ENCODE measurements at places on chromosomes 4 and X. TPM values are rescaled to one million over a fixed set of nuclear protein-coding genes. Genes with fewer than 3 reads are reported as not detected.

RAB9B gene
- 0.69 TPM for total RNA-seq

PNMA6A gene
- total RNA-seq, result 0.27 TPM

NPY2R gene
- total RNA-seq, result 1.4 TPM

GRCh38 chr4:79025170-79025569 lies 85.9 kb upstream of the PAQR3 start:
- DNase-seq, result no peak

DNA sequence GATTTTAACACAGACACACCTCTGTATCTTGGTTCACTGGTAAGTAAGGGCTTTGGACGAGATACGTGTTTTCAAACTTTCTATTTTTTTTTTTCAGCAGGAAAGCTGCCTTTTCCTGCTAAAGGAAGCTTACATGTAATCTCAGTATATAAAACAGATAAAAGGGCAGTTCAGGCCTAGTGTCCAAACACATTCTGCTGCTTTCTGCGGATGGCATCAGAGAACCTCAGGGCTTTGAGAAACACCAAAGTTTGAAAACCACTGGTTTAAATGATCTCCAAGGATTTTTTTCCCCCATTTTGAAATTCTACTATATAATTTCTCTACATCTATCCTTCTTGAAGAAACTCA lies 76.0 kb downstream of the ZAR1 start:
- no peak for DNase-seq

GRCh38 chr4:39062094-39062769 lies at the start of gene KLHL5:
TSS of gene KLHL5 (plus strand) at chr4:39062232. CDS start at chr4:39062653, 421 bp downstream.
- no peak for DNase-seq

DNA sequence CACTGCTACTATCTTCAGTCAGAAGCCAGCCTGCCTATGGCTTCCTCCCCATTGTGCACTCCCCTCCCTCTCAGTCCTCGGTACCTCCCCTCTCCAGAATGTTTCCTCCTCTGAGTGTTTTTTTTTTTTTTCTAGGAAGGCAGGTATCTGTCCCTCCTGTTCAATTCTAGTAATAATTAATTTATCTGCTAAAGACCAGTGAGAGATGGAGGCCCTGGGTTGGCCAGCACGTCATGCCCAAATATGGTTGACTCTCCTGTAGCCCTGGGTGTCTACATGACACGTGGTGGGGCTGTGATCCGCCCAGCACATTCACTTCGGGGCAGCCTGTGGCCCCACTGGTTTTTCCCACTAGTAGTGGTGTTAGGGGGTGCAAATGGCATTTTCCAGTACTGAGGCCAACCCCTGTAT lies 1.8 kb downstream of the FLNA start:
- no peak for DNase-seq

DNA sequence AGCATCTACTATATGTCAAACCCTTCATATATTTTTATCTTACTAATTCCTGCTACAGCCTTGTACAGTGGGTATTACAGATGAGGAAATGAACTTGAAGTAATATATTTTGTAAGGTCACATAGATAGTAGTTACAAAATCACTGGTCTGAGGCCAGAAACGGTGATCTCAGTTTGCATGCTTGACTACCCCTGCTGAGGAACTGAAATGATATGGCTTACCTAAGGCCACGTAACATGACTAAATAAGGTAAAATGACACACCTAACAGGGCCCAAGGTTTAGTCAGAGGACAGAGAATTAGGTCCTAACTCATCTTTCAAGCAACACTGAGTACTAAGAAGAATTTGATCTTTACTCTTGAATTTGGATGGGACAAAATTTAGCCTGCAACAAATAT lies 1.5 kb upstream of the COMMD8 start:
- DNase-seq, result no peak

- DNase-seq, result no peak
Observed at GRCh38 chrX:126393284-126393683, 159.3 kb downstream of the DCAF12L1 start.

GRCh38 chrX:125236955-125237354 lies 82.7 kb upstream of the TEX13C start:
- no peak for DNase-seq

DNA sequence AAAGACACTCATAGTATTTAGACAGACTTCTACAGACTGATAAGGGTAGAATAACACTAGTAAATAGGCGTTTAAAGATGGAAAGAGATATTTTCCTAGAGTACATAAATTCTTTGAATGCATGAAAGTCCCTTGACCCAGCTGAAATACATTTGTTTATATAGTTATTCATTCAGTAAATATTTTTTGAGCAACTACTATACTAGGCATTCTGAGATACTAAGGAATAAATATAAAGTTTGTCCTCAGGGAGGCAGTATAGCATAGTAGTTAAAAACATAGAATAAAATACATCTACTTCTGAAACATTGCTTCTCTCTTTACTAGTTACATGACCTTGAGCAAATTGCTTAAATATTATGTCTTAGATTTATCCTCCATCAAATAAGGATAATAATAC lies 27.4 kb downstream of the HMGN5 start:
- no peak for DNase-seq

GRCh38 chrX:128891554-128891953 lies 631.7 kb downstream of the SMARCA1 start:
- no peak for DNase-seq

GRCh38 chr4:130127297-130127696 lies 1031.3 kb downstream of the C4orf33 start:
- DNase-seq, result no peak

GRCh38 chr4:105990933-105991332 lies 95.7 kb downstream of the NPNT start:
- DNase-seq, result peak; percentile 62

- no peak for DNase-seq
Observed at GRCh38 chr4:132866616-132867015, 282.5 kb upstream of the PCDH10 start.

GRCh38 chrX:20253232-20253543 lies 13.5 kb downstream of the RPS6KA3 start:
- DNase-seq, result no peak
